ENCODE measurements at places on chromosomes 5 and 9.

- DNase-seq: no peak
Observed at GRCh38 chr9:14993901-14994554, 83.8 kb upstream of the FREM1 start.

- no peak for DNase-seq
Observed at GRCh38 chr9:116191576-116192415, 38.2 kb downstream of the PAPPA start.

GRCh38 chr9:624935-625500, 216.5 kb upstream of the DMRT1 start:
- no peak for DNase-seq

GRCh38 chr9:77063645-77064285, 44.3 kb downstream of the FOXB2 start:
- DNase-seq: peak; percentile 86

DNA sequence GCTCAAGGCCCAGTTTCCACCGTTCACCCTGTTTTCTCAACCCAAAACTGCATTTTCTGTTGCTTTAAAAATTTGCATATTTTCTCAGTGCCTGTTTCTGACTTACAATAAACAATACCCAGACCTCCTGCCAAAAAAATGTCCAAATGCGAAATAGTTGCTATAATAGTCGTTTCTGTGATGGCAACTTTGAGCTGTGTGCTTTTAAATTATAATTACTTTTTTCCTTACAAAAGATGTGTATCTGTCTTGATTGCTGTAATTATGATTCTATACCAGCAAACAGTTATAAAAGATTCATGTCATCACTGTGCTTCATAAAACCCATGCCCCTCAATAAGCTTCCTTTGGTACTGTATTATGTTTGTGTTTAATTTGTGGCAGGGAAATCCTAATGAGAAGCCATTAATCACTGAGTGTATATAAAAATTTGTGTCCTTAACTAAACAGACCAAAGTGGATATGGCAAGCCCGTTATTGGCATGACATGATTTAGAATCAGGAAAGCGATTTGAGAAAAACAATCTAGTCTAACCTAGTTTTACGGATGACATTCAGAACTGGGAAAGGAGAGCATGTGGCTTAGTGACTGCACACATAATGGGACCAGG, 5.4 kb upstream of the SLC1A3 start:
- DNase-seq: no peak

DNA sequence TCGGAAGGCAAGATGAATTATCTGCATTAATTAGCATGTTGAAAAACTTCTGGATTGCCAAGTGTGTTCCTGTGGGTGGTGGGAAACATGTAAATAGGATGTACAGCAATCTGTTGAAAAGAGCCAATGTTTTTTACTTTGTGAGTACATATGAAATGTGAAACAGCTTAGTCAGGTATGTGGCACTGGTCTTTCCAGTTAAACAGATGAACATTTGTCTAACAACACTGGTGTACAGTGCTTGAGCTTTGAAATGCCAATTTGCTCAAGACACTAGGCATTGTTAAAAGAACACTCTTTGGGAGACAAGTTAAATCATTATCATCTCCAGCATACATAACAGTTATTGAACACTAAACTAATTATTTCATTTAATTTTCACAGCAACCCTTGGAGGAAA, 107.3 kb upstream of the SLC24A2 start:
- no peak for DNase-seq

DNA sequence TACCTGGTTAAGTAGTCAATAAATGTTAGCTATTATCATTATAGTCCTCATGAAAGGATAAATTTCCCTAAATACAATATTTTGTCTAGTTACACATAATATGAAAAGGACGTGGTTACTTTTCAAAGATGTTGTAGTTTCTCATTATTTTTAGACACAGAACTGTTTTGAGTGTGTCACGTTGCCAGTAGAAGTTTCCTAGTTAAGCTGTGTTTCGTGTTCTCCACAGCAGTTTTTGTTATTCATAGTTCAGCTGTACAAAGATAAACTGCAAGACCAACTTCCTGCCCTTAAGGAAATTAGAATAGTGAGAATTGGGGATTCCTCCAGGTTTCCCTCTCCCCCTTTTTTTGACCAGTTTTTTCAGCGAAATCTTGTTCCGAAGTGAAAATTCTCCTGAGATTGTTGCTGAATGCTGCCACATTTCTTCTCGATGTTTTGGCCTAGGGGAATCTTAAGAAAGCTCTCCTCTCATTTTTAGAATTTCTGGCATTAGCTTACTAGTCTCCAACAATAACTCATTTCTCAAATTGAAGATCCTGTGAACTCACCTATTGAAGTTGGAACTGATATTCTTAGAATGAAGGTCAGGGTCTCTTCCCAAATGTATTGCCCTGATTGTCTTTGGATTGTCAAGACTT, 176.1 kb downstream of the PAM start:
- DNase-seq: no peak

- DNase-seq: no peak
Observed at GRCh38 chr9:19160085-19160484, 32.8 kb upstream of the PLIN2 start.

DNA sequence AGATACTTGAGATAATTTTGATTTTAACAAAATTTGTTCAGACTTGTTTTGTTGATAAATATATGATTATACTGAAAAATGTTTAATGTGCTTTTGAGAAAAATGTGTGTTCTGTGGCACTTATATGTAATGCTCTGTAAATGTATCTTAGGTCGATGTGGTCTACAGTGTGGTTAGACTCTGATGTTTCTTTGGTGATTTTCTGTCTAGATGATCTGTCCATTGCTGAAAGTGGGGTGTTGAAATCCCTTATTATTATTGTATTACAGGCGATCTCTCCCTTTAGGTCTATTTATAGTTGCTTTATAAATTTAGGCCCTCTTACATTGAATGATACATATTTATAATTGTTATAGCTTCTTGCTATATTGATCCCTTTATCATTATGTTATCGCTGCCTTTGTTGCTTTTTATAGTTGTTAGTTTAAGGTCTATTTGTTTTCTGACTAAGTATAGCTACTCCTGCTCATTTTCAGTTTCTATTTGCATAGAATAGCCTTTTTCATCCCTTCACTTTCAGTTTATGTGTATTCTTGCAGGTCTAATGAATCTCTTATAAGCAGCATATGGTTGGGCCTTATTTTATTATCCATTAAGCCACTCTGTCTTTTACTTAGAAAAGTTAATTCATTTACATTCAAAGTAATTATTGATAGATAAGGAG, 124.3 kb downstream of the MRPS30 start:
- DNase-seq: no peak

DNA sequence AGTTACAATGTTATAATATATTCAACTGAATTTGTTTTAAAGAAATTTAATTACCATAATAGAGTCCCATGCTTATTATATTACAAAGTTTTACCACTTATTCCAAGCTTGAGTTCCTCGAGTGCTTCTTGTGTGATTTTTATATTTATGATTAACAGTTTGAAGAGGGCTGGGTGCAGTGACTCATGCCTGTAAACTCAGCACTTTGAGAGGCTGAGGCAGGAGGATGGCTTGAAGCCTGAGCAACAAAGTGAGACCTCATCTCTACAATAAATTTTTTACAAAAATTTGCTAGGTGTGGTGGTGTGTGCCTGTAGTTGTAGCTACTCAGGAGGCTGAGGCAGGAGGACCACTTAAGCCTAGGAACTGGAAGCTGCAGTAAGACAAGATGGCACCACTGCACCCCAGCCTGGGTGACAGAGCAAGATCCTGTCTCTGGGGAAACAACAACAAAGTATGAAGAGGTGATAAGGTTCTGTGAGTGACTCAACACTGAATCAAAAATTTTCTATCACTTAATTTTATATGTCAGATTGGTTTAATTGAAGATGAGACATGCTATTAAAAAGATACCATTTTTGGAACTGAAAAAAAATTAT, 9.2 kb downstream of the POC5 start:
- DNase-seq: peak; percentile 1

DNA sequence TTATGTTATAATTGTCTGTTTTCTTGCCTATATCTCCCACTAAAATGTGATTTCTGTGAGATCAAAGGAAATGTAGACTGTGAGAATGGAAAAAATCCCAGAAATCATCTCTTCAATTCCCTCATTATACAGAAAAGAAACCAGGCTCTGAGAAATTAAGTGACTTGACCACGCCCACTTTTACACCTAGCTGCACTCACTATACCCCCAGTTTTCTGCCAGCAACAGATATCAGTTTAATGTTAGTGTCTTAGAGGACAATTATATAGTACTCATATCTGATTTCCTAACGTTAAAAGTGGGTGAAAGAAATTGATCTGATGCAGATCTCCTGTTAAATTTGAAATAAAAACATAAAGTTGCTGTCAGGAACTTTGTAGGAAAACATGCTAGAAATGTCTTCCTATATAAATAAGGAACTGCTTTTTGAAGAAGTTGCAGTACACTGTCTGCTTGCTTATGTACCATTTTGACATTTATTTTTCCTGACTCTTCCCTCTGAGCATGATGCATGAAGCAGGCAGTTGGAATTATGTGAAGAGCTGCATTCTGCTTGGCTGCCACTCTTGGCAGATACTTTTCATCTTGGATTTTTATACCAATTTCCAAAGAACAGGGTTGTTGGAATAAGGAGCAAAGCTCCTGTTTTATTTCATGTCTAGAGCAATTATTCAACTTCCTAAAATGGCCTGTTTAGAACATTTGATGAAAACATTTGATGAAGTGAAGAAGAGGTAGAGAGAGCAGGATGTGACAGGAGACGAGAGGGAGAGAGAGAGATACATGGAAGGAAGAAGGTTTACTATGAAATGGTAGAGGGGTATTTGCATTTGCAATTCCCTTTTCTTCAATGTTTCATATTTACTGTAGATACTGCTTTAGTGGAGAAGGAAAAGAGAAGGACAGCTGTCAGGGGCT, 57.3 kb upstream of the RICTOR start:
- DNase-seq: no peak

DNA sequence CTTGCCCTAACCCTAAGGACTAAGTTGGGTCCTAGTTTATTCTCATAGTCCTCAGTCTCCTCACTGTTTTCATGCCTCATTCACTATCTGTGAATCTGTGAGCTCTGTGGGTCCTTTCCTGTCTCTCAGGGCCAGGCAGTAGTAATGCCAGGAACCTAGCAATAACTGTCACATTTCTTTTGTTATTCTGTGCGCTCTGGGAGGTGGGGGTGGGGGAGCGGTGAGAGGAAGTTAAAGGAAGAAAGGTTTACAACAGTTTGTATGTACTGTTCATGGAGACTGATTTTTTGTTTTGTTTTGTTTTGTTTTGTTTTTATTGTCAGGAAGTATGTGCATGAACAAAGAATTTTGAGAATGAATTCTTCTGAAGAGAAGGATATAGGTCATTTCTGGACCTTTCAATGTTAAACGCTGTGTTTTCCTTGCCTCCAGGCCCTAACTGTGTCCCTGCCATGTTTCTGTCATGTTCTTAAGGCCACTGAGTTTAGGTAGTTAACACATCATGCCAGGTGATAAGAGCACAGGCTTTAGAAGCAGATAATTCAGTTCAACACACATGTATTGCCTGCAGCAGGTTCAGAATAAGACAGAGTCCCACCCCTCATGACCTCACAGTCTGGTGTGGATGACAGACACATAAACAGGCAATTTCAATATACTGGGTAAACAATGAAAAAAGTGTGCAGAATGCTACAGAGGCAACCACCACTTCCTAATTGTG, 13.3 kb upstream of the FEM1C start:
- DNase-seq: no peak

DNA sequence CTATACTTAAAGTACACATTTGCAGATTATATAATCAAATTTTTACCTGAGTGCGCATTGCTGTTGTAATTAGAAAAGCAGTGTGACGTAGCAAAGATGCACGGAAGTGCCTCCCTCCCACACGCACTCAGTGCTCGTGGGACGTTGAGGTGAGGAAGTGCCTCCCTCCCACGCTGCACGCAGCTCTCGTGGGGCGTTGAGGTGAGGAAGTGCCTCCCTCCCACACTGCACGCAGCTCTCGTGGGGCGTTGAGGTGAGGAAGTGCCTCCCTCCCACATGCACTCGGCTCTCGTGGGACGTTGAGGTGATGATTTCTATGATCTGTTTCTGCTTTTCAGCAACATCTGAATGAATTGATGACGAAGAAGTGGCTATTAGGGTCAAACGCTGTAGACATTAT, 21.0 kb downstream of the EXOC3 start:
- DNase-seq: no peak

DNA sequence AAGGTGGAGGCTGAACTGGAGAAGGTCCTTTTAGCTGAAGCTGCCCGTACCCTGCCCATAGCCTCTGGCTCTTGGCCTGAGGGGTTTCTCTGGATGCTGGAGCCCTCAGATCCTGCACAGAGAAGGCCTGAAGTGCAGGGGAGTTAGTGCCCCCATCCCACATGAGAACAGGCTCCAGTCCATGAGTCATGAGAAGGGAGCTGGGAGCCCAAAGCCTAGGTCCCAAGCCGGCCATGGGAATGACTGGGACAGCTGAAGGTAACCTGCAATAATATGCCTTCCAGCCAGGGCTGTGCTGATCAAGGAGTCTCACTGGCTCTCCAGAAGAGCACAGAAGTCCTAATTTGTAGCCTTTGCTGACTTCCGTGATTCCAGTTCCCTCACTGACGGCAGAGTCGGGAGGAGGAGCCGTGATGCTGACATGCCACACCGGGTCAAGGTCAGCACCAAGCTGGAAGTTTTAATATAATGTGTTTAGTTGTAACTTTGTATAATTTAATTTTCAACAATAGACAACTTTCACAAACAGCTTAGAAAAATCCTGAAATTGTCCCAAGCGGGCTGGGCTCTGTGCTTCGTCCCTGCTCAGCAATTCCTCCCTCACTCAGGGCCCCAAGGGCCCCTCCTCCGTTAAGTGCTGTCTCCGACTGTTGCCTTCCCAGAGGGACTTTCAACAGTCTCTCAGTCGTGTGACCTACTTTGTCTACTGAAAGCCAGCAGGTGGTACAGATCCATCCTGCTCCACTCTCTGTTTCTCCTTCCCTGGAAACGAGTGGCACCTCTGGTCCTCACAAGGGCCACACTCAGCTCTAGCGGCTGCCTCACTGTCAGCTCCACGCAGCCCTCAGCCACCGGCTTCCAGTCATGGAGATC, 387.8 kb downstream of the GADD45G start:
- no peak for DNase-seq

DNA sequence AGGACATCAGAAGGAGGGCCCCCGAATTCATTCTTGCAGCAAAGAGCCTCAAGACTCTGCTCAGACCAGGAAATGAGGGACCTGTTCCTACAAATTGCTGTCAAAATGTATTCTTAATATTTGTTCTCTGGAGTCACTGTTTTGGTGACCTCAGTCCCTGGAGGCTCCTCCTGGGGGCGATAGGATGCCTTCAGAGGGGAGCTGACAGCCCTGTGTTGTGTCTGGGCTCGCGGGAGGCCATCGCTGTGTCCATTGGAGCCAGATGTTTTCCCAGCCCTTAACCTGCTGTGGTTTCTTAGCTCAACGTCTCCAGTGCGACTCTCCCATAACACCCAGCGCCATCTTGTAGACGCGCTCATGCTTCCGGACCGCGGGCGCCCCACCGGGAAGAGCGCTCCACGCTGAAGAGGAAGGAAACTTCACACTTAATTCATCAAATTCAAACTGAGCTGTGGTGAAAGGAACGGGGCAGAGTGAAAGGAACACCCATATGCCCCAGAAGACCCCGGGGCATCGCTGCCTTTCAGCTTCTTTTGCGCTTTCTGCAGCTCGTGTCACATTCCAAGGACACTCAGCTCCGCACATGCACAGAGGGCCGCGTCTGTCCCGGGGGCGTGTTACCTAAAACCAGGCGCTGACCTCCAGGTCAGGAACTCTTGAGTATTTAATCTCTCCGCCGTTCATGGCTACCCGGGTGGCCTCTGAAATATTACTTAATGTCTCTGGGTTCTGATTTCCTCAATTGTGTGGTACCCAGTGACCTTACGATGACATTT, 112.3 kb upstream of the GDNF start:
- no peak for DNase-seq

Data from RPMI7951 (cell line).